Hair follicle dermal papilla cell (primary cell): ENCODE measurements at places on chromosomes 16 and 17. TPM values are rescaled to one million over a fixed set of nuclear protein-coding genes. Genes with fewer than 3 reads are reported as not detected.

Gene KRT15
- 0.32 and 0.97 TPM in 2 replicates for total RNA-seq

Gene FBXL16
- under 0.01 TPM in 1 of 2 replicates, not detected in the other for total RNA-seq

Gene QRICH2
- total RNA-seq: 1.8 and 3.9 TPM in 2 replicates

Gene PABPN1L
- total RNA-seq: not detected in 2 replicates

Gene GABARAP
- 173 and 278 TPM in 2 replicates for total RNA-seq

Gene PRAC2
- total RNA-seq: not detected in 2 replicates

Gene CLEC3A
- not detected in 2 replicates for total RNA-seq
